NCI-H1436 (cell line): ENCODE measurements at places on chromosomes 13 and 19.

GRCh38 chr13:71096421-71096820, 770.6 kb downstream of the DACH1 start:
- no peak for DNase-seq

DNA sequence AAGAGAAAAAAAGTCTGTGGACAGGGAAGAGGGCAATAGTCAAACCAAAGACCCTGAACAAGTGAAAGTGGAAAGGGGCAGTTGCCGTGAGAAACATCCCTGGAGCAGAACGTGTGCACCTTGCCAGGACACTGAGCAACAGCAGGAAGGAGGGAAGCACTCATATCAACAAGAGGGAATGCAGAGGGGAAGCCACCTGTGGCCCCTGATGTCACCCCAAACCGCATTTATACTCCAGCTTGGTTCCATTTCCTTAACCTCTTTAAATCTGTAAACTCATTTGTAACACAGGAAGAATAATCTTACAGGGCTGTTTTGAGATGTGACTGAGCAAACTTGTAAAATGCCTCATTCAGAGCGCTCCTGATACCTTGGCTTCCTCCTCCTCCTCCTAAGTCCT, 698.8 kb downstream of the DIAPH3 start:
- DNase-seq: no peak

DNA sequence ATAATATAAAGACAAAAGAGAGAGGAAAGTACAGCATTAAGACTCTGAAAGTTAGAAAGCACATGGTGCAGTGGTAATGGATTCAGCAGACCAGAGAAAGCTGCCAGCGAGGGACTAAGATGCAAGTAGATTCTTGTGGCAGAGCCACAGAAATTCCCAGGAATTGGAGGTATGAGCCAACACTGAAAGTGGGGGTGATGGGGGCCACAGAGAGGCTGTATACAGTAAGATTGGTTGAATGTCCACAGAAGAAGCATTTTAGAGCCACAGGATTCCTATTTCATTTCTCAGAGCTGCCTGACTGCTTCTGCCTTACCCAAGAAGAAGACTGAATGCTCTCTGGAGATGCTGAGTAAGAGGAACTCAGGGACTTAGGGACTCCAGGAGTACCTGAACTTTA, 295.0 kb downstream of the LMO7 start:
- no peak for DNase-seq

- DNase-seq: no peak
Measured at GRCh38 chr13:26979334-26979733, 192.3 kb downstream of the USP12 start.

DNA sequence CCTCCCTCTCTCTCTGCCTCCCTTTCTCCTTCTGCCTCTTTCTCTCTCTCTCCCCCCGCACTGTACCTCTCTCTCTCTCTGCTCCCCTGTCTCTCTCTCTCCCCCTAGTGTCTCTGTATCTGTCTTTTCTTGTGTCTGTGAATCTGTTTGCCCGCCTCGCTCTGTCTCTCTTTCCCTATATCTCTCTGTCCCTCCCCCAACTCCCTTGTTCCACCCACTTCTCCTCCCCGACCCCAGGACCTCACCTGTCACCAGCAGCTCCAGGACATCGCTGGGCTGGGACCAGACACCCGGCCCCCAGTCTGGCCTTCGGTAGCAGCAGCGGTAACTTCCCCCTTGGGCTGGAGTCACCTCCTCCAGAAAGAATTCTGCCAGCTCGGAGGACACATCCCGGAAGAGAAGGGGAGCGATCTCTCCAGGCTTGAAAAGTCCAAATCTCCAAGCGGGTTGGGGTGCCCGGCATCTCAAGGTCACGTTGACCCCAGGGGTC, 3.9 kb downstream of the OSCAR start:
- no peak for DNase-seq

- peak; percentile 97 for DNase-seq
Measured at GRCh38 chr19:49690656-49691242, at the start of gene CPT1C. TSS of gene CPT1C (plus strand) at chr19:49691116. CDS start at chr19:49692253, 1,137 bp downstream.

GRCh38 chr13:97249093-97249795, 27.1 kb downstream of the MBNL2 start:
- no peak for DNase-seq
